ENCODE measurements at places on chromosomes 3 and 15. TPM values are rescaled to one million over a fixed set of nuclear protein-coding genes. Genes with fewer than 3 reads are reported as not detected.

The ARGFX gene
- not detected for total RNA-seq

The ECE2 gene
- total RNA-seq, result not detected

The NOX5 gene
- total RNA-seq, result not detected

The FSTL1 gene
- 0.79 TPM for total RNA-seq

The SPESP1 gene
- total RNA-seq, result not detected

The MRPL3 gene
- total RNA-seq, result 126 TPM

The CFAP100 gene
- not detected for total RNA-seq

The CFAP44 gene
- 7.2 TPM for total RNA-seq

All from OCI-LY7 (cell line).